ENCODE measurements at places on chromosomes 13 and 19.
A peak's percentile ranks its signal among the peaks of the same experiment; 100 is the strongest.

- no peak for DNase-seq
These were observed 35.8 kb downstream of the ZIC5 start for GRCh38 chr13:99935772-99936171.

GRCh38 chr19:3605361-3605760 lies 1.3 kb downstream of the TBXA2R start:
- no peak for DNase-seq

- DNase-seq: no peak
These were observed 663.8 kb downstream of the LIG4 start for GRCh38 chr13:107551521-107551920.

DNA sequence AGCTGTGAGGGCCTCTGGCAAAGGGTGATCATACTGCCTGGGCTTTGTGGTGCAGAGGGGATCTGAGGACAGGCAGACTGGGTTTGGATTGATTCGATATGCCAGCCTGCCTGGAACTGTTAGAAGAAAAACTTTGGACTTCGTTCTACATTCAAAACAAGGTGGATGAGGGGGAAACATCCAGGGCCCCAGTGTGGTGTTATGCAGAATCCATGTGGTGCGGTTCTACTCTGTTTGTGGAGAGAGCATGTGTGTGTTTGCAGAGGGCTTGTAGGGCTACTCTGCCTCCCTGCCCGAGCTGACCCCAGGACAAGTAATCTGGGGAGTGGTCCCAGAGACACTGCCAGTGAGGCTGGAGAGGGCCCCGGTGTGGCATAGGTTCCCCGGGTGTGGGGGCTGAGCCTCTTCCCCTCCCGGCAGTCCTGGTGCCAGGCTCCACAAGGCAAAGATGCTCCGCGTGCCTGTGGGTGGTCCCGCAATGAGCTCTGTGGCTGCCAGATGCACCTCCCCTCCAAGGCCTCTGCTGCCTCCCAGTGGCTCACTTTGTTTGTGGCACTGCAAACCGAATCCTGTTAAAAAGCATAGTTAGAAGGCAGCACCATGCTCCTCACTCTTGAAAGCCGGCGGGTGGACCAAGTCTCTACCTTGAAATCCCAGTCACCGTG lies 22.3 kb upstream of the TFDP1 start:
- DNase-seq: peak; percentile 65

GRCh38 chr13:110305949-110306339 lies 1.0 kb downstream of the COL4A1 start:
- no peak for DNase-seq

GRCh38 chr13:33345842-33346241 lies 60.3 kb upstream of the STARD13 start:
- DNase-seq: peak; percentile 95

GRCh38 chr19:45591004-45591637 lies 6.5 kb upstream of the OPA3 start:
- DNase-seq: no peak

DNA sequence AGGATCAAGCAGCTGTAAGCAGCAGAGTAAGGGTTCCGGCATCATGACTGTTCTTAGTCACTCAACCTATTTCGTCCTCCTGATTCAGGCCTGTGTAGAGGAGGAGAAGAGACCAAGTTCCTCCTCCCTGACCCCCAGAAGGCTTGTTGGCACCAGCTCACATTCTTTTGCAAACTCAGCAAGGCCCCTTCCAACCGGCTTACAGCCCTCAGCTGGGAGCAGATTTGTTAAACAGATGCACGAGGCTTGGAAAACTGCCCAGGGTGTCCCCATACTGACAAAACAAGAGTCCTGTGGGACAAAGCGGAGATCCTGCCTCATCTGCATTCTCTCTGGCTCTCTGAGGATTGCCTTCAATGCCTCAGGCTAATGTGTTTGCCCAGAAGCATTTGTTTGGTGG lies 113.2 kb upstream of the SOX21 start:
- DNase-seq: no peak

DNA sequence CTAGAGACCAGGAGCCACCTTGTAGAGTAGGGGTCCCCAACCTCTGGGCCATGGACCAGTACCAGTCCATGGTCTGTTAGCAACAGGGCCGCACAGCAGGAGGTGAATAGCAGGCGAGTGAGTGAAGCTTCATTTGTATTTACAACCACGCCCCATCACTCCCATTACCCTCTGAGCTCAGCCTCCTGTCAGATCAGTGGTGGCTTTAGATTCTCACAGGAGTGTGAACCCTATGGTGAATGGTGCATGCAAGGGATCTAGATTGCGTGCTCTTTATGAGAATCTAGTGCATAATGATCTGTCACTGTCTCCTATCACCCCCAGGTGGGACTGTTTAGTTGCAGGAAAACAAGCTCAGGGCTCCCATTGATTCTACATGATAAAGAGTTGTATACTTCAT lies 303.6 kb downstream of the KCNRG start:
- no peak for DNase-seq

GRCh38 chr13:113417836-113418721 lies 35.2 kb downstream of the ADPRHL1 start:
- DNase-seq: no peak

DNA sequence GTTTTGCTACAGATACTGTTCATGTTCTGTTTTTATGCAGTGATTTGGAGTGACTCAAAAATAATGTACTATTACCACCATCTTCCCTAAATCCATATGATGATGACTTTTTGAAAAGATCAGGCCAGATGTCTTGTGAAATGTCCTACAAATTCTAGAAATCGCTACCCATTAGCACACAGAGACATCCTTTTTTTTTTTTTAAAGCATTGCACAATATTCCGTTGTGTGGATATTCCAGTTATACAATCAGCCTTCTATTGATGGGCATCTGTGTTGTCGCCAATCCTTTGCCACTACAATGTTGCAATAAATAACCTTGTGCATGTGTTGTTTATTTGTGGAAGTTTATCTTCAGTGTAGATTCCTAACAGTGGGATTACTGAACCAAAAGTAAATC lies 24.5 kb downstream of the ZDHHC20 start:
- DNase-seq: no peak

- DNase-seq: no peak
These were observed 201.5 kb upstream of the GPR12 start for GRCh38 chr13:26961890-26962615.

DNA sequence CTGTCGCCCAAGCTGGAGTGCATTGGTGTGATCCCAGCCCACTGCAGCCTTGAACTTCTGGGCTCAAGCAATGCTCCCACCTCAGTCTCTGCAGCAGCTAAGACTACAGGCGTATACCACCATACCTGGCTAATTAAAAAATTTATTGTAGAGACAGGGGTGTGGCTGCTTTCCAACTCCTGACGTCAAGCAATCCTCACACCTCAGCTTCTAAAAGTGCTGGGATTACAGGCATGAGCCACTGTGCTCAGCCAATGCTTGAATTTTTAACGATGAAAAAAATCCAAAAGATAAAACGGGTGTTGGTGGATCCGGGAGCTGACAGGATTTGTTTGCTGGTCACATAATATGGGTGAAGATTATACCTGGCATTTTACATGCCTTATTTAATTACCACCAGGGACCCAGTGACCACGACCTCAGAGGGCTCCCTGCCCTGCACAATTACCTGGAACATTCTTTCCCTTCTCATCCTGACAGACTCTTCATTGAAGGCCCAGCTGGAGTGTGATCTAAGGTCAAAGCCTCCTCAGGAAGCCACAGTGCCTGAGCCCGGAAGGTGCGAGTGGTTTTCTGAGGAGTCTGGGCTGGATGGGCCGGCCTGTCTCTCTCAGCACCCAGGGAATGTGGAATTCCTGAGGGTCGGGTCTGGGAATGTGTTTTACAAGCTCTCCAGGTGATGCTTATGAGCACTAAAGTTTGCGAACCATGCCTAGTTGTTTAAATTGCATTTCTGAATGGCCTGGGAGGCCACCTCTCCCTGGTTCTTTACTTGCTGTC lies 193.3 kb downstream of the USP12 start:
- DNase-seq: peak; percentile 65

DNA sequence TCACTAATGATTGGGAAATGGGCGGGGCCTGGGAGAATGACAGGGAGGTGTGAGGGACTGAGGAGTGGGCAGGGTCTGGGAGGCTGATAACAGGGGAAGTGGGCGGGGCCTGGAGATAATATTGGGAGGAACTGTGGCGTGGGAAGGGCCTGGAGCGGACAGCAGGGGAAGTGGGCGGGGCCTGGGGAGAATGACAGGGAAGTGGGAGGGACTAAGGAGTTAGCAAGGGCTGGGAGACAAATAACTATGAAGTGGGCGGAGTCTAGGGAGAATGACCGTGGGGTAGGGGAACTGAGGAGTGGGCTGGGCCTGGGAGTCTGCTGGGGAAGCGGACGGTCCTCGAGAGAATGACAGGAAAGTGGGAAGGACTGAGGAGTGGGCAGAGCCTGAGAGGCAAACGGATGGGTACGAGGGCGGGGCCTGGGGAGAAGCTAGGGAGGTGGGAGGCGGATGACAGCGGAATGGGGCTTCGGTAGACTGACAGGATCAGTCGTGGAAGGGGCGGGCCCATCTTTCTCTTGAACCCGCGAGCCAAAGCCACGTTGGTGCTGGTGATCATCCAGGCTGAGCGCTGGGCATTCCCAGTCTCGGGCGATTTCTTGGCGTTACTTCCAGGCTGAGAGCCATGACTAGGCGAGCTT lies 14.0 kb upstream of the TUBB4A start:
- peak; percentile 90 for DNase-seq

- DNase-seq: no peak
These were observed 10.4 kb downstream of the ZSCAN5A start for GRCh38 chr19:56304243-56304642.

- DNase-seq: no peak
These were observed 60.1 kb upstream of the F7 start for GRCh38 chr13:113045251-113046127.

DNA sequence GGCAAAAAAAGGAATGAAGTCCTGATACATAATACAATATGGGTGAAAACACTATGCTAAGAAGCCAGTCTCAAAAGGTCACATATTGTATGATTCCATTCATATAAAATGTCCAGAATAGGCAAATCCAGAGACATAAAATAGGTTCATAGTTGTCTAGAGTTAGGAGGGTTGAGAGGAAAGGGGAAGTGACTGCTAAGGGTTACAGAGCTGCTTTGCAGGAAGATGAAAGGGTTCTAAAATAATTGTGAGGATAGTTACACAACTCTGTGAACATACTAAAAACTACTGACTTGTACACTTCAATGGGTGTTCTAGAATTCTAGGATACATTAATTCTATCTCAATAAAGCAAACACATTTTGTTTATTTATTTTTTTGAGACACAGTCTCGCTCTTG lies 25.7 kb downstream of the CAB39L start:
- DNase-seq: no peak

DNA sequence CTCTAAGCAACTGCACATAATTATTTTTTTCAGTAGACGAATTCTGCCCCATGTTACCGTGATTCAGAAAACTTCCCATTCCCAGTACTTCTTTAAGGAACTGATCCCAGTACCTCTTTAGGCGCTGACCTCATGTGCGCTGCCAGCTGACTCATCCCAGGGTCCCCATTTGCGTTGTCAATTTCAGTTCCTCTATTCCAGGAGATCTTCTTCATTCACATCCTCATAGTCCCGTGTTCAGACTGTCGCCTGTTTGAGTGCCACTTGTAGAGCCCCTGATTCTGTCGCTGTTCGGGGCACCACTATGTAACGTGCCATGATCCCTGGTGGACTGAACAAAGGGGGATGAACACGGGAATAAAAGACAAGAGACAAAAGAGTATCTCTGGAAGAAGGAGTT lies 16.4 kb downstream of the FPR3 start:
- DNase-seq: no peak

- peak; percentile 35 for DNase-seq
These were observed 329.8 kb upstream of the GPC6 start for GRCh38 chr13:92896842-92897241.

GRCh38 chr19:45785097-45785496 lies 2.8 kb upstream of the DMPK start:
- DNase-seq: no peak

- DNase-seq: no peak
These were observed 13.6 kb upstream of the KPNA3 start for GRCh38 chr13:49806126-49806536.

DNA sequence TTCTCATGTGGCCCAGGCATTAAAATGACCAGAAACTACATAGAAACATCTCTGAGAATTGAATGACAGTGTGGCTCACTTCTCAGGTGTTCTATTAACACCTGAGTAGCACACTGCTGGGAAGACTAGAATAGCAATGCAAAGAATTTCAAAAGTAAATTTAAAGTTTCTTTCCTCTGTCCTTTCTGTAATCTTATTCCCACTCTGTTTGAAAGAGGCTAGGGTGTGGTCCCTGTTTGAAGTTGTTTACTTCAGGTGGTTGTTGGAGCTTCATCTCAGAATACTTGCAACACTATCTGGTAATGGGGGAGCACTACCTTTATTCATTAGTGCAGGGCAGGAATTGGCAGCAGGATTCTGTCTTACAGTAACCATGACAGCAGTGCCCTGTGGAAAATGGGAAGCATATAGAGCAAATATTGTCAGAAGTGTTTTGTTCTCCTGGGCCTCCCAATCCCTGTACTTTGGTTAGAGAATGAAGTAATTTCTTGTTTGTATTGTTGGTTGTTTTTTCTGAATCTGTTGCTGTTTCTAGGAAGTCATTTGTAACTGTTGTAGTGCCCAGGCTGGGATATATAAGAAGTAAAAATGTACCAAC lies 1210.2 kb upstream of the ATXN8OS start:
- no peak for DNase-seq

DNA sequence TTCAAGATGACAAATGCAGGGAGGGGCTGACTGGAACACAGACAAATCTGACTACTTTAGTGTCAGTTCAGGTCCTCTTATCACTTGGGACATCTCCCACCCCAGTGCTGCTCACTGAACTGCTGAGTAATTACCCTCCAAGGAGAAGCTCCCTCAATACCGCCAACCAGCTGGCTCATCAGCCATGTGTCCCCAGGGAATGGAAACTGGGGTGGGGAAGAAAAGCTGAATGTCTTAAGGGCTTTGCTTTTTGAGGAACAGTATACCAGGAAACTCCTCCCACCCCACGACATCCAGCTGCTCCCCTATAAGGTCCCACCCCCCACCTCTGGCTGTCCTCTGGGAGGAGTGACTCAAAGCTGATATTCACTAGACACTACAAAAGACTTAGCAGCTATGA lies 2.0 kb downstream of the ZNF823 start:
- DNase-seq: no peak

DNA sequence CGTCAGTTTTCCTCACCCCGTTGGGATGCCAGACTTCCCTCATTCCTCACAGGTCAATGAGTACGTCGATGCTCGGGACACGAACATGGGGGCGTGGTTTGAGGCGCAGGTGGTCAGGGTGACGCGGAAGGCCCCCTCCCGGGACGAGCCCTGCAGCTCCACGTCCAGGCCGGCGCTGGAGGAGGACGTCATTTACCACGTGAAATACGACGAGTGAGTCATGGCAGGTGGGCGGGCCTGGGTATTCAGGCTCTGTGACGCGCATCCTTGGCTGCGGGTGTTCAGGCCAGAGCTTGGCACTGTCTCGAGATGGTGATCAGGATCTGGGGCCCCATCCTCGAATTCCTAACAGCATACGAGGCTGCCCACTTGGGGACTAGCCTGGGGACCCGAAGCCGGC lies 21.4 kb downstream of the UHRF1 start:
- no peak for DNase-seq

- no peak for DNase-seq
These were observed 7.6 kb upstream of the ZSCAN22 start for GRCh38 chr19:58319241-58319640.

- DNase-seq: no peak
These were observed 1193.0 kb downstream of the UQCRFS1 start for GRCh38 chr19:28019901-28020300.

- no peak for DNase-seq
These were observed 15.6 kb downstream of the PABPC3 start for GRCh38 chr13:25111585-25111956.

GRCh38 chr19:49884109-49884508 lies 6.6 kb downstream of the TBC1D17 start:
- DNase-seq: no peak
